ENCODE measurements at places on chromosomes 2 and 18.
A peak's percentile ranks its signal among the peaks of the same experiment; 100 is the strongest.

DNA sequence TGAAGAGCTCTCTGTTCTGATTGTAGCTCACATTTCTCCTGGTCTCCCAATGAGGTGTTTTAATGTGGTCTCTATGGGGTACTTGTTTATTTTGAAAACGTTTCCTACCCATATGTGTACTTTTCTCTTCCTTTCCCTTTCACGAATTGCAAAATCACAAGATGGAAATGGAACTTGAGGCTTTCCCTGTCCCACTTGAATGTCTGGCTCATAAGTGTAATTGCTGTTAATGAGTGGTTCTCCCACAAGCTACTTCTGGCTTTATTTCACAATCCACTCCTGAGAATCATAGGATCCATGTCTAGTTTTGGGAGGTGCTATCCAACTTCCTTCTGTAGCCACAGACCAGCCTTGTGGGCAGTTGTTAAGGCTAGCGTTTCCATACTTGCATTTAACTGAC is 81.1 kb upstream of the CAVIN2 start:
- DNase-seq: peak; percentile 41

- no peak for DNase-seq
Observed at GRCh38 chr2:158845859-158846258, 50.7 kb downstream of the DAPL1 start.

DNA sequence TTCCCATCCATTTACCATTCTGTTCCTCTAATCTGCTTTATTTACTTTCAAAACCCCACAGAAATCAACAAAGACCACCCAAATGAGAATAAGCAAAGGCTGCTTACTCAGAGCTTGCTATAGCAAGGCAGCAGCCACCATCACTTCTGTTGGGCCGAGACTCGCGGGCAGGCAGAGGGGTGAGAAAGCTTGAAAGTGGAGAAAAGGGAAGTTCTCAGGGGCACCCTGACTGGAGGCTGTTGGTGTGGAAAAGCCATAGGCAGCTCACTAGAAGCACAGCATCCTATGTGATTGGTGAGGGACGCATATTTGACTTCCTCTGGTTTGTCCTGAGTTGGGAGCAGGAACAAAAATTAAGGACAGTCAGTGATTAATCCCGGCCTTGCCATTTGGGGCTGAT is 269.7 kb upstream of the THSD7B start:
- DNase-seq: no peak

DNA sequence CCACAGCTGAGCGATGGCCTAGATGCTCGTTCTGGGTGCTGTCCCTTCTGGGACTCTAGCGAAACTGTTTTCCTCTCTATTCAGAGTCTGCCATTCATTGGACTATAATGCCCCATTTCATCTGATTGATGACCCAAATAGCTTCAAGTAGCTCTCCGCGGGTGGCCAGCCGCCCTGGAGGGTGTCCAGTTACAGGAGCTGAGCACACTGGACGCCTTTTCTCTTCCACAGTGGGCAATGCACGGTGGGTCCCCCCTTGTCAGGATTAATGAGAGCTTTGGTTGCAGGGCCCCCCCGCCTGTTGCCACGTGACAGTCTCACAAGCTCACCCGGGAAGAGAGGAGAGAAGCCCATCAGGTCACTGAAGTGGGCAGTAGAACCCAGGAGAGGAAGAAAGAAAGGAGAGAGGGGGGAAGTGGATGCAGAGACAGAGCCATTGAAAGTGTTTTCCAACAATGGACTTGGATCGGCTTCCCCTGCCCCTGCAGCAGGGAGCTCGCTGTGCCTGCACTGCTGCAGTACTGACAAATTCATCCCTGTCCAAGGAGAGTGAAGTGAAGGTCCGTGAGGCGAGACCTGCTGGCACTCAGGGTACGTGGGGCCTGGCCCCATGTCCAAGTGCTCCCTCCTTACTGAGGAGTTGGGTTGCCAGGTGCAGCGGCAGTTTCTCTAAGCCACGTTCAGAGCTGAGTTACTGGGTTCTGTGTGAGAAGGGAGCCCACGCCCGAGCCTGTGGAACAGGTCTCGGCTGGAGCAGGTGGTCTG is 44.8 kb downstream of the DIPK1C start:
- no peak for DNase-seq

GRCh38 chr18:74652392-74652988 is 54.8 kb downstream of the ZNF407 start:
- DNase-seq: peak; percentile 48

- no peak for DNase-seq
Observed at GRCh38 chr2:27451095-27451494, 8.9 kb downstream of the KRTCAP3 start.

- no peak for DNase-seq
Observed at GRCh38 chr2:178426388-178426787, 24.6 kb downstream of the PRKRA start.

DNA sequence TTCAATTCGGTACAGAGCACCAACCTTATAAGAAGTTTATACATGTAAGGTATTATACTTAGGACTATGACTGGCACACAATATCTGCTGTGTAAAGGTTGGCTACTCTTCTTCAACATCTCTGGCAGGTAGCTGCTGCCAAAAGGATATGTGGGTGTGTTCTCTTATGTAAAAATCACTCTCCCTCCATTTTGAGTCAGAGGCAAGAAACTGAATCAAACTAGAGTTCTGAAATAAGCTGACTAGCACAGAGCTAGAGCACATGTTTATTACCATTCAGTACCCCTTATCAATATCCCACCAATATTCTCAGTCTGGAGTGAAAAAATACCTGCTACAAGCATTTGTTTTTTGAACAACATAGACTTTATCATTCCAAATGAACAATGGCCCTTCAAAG is 38.0 kb upstream of the PCBP1 start:
- DNase-seq: no peak

- no peak for DNase-seq
Observed at GRCh38 chr2:200417366-200417765, 92.5 kb downstream of the KCTD18 start.

- peak; percentile 47 for DNase-seq
Observed at GRCh38 chr2:46711156-46711555, 204.4 kb downstream of the MCFD2 start.

All from fibroblast of upper back skin (primary cell).